ENCODE measurements at places on chromosomes 4 and X.

- H3K36me3 ChIP-seq: no peaks in the 10 kb centered on the region
- no peaks in the 10 kb centered on the region for H3K4me1 ChIP-seq
- DNase-seq: no peak
- no peak overlapping the region for H3K4me3 ChIP-seq
Measured at GRCh38 chr4:76703123-76703490, 194.8 kb downstream of the SOWAHB start.

DNA sequence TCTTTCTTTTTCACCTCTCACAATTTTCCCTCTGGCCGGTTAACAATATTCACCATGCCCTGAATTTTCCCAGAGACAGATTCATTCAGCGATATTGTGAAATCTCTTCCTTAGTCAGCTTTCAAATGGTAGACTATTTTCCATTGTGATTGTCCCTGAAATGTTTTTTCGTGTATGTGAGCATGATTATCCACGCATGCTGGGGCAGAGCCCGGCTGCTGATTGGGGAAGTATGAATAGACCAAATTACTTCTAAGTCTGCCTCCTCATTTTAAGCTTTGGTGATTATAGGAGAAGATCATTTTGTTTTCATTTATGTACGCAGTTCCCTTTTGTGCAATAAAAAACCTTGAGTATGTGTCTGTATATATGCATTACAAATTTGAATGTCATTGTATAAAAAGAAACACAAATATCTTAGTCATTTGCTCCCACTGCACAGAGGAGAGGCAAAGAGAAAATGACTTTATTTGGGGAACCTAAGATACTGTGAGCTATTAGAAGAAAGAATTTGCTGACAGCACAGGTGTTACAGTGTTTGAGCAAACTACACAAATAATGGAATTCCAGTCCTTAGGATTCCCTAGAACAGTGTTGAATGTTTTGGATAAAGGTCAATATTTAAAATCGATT is 11.3 kb downstream of the DTHD1 start:
- no peaks in the 10 kb centered on the region for H3K36me3 ChIP-seq
- H3K27me3 ChIP-seq: no peaks in the 10 kb centered on the region
- DNase-seq: no peak
- H3K4me1 ChIP-seq: peaks cover 3% of the 10 kb centered on the region

- H3K36me3 ChIP-seq: peaks cover 27% of the 10 kb centered on the region
- H3K4me1 ChIP-seq: no peaks in the 10 kb centered on the region
- no peaks in the 10 kb centered on the region for H3K27me3 ChIP-seq
- DNase-seq: no peak
- H3K27ac ChIP-seq: no peak overlapping the region
- no peak overlapping the region for H3K4me3 ChIP-seq
Measured at GRCh38 chr4:38013461-38014366, 53.5 kb downstream of the PTTG2 start.

DNA sequence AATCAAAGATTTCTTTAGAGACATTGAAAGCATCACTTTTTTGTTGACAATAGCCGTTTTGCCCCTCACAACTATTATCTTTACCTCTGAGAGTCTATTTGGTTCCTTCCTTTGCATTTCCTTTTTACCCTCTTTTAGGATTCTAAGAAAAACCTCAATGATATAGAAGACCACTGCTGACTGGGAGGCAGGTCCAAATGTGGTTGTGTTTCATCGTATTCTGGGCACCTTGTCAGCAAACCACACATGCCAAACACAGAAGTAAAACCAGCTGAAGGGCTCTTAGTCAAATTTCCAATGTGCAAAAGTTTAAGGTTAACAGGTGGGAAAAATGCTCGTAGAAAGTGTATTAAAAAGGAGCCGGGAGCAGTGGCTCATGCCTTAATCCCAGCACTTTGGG is 5.1 kb upstream of the PRMT9 start:
- no peaks in the 10 kb centered on the region for H3K4me1 ChIP-seq
- no peak overlapping the region for H3K27ac ChIP-seq
- no peaks in the 10 kb centered on the region for H3K36me3 ChIP-seq
- DNase-seq: peak; percentile 80
- H3K27me3 ChIP-seq: no peaks in the 10 kb centered on the region
- no peak overlapping the region for H3K4me3 ChIP-seq

- no peak overlapping the region for H3K4me3 ChIP-seq
- H3K27ac ChIP-seq: no peak overlapping the region
- H3K36me3 ChIP-seq: no peaks in the 10 kb centered on the region
- H3K27me3 ChIP-seq: no peaks in the 10 kb centered on the region
- no peaks in the 10 kb centered on the region for H3K4me1 ChIP-seq
Measured at GRCh38 chrX:26952213-26952612, 510.9 kb downstream of the PPP4R3C start.

DNA sequence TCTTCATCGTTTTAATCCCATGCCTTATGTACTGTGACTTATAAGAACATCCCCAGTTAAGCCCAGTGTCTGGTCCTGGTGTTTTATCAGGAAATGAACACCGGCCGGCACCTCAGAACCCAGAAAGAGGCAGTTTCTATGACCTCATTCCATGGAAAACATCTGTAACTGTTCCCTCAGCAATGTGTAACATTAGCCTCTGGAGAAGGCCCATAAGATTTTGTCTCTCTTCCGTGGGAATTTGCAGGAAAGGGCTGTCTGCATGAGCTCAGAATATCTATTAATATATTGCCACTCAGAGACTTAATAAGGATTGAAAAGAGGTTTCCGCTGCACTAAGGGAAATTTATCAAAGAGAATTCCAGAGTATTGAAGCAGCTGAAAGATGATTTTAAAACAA is 3.1 kb upstream of the TCEANC start:
- H3K27me3 ChIP-seq: no peaks in the 10 kb centered on the region
- no peak overlapping the region for H3K27ac ChIP-seq
- no peak overlapping the region for H3K4me3 ChIP-seq
- H3K36me3 ChIP-seq: no peaks in the 10 kb centered on the region
- H3K4me1 ChIP-seq: peaks cover 21% of the 10 kb centered on the region
- DNase-seq: no peak

- H3K27me3 ChIP-seq: no peaks in the 10 kb centered on the region
- H3K27ac ChIP-seq: no peak overlapping the region
- H3K36me3 ChIP-seq: no peaks in the 10 kb centered on the region
- no peak for DNase-seq
Measured at GRCh38 chr4:122528879-122529278, 72.4 kb upstream of the IL2 start.

DNA sequence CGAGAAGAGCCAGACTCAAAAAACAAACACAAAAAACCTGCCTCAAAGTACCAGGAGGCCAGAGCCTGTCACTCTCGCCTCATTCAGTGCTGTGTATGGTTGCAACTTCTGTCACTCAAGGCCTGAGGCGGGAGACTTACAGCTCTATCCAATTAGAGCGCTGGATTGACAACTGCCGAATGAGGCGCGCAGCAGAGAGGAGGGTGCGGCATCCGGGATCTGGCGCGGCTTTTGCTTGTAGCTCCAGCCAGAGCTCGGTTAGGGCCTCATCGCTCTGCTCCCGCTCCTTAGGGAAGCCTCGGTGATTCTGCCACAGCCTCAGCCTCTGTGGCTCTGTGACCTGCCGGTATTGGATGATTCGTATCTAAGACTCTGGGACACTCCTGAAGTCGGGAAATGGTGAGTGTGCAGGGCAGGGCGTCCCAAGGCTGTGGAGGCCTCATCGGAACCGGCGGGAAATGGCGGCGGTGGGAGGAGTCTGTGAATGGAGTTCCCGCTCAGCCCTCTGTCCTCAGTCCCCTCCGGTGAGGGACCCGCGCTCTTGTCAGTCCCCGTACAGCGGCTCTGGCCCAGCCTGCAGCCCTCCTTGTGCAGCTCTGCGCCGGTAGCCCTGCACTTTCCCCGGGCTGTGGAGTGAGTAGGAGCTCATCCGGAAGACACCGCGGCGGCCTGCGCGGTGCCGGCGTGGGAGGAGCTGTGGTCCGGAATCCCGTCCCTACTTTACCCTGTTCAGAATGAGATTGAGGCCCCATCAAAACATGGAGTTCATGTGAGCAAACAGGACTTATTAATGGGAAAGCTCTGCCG is at the start of gene ZNF718:
ZNF718 (plus strand) TSS at position 227 of the 807 bp plus-strand sequence; CDS start at position 397, 170 bp downstream.
- peak within 1 kb of the TSS; percentile 72 for H3K27ac ChIP-seq
- peaks cover 21% of the 10 kb centered on the region for H3K36me3 ChIP-seq
- H3K4me1 ChIP-seq: peaks cover 48% of the 10 kb centered on the region
- peak; percentile 97 for DNase-seq
- H3K27me3 ChIP-seq: no peaks in the 10 kb centered on the region

DNA sequence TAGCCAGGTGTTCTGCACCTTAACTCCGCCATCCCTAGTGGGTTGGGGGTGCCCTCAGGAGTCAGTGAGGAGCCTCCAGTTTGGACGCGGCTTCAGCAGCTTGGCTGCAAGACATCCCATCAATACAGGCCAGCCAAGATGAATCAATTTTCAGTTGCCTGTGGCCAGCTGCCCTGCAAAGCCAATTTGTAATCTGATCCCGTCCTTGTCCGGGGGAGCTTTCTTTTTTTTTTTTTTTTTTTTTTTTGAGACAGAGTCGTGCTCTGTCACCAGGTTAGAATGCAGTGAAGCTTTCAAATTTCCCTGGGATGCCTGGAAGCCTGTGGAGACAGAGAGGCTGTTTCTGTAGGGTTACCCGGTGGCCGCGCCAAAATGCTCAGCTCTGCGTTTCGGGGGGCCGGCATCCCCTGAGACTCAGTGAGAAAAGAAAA is 192.5 kb downstream of the ASMT start:
- H3K4me1 ChIP-seq: no peaks in the 10 kb centered on the region
- no peak for DNase-seq
- H3K4me3 ChIP-seq: no peak overlapping the region
- no peaks in the 10 kb centered on the region for H3K36me3 ChIP-seq
- H3K27me3 ChIP-seq: peaks cover 3% of the 10 kb centered on the region
- no peak overlapping the region for H3K27ac ChIP-seq

GRCh38 chrX:107978707-107979307 is 3.4 kb downstream of the TEX13B start:
- no peak overlapping the region for H3K4me3 ChIP-seq
- no peak for DNase-seq
- H3K4me1 ChIP-seq: no peaks in the 10 kb centered on the region
- no peak overlapping the region for H3K27ac ChIP-seq
- H3K36me3 ChIP-seq: no peaks in the 10 kb centered on the region

GRCh38 chr4:173502282-173502681 is 27.7 kb downstream of the HAND2 start:
- peaks cover 36% of the 10 kb centered on the region for H3K4me1 ChIP-seq
- peaks cover 97% of the 10 kb centered on the region for H3K27me3 ChIP-seq
- no peaks in the 10 kb centered on the region for H3K36me3 ChIP-seq
- no peak overlapping the region for H3K27ac ChIP-seq

DNA sequence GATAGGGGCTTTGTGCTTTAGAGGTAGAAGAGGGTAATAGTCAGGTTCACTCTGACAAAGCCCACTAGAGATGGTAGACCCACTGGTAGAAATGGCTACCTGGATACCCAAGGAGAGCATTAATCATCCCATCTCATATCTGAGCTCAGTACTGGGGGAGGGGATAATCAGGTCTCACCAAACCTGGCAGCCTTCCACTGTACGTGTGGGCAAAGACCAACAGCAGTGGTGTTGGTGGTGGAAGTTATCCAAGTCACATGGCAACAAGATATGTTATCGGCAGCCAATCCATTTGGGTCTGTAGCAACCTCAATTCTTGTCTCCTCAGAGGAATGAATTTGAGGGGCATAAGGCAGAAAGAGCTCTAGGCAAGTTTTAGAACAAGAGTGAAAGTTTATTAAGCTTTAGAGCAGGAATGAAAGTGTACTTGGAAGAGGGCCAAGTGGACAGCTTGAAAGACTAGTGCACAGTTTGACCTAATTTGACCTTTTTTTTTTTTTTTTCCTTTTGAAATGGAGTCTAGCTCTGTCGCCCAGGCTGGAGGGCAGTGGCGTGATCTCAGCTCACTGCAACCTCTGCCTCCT is 67.0 kb upstream of the CXCL13 start:
- H3K36me3 ChIP-seq: no peaks in the 10 kb centered on the region
- DNase-seq: peak; percentile 26
- peaks cover 2% of the 10 kb centered on the region for H3K27me3 ChIP-seq

DNA sequence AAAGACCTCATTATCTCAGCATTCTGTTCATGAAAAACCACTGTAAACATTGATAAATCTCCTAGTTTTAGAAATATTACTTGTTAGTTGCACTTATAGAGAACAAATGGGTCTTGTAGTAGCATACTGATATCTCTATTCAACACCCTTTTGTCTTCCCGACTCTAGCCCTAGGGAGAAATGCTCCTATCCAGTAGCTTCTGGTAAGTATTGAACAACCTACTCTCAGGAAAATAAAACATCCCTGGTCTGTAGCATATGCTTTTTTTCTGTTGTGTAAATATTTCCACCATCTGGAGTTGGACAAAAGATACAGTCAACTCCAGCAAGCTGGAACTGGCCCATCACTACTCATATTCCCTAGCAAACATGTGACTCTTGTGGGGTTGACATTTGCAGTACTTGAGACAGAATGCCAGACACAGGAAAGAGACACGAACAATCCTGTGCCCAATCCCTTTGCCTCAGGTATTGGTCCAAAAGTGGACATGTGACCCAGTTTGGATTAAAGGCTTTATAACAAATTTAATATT is 188.2 kb downstream of the GC start:
- H3K27ac ChIP-seq: no peak overlapping the region
- no peaks in the 10 kb centered on the region for H3K36me3 ChIP-seq
- DNase-seq: no peak
- H3K4me3 ChIP-seq: no peak overlapping the region
- no peaks in the 10 kb centered on the region for H3K4me1 ChIP-seq
- peaks cover 2% of the 10 kb centered on the region for H3K27me3 ChIP-seq

DNA sequence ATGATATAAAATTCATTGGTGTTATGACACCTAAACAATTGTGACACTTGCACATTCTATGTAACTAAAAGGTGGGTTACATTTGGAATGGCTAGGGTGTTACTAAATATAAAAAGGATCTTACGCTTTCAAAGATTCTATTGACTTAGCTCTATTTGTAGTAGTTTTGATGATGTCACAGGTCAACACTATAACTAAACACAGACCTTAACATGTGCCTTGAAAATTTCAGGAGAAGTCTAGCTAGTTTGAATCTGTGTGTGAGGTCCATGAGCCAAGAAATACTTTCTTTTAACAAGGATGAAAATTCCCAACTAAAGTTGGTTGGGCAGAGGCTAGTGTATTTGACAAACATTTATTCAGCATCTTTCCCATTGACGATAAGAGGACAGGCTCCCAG is 298.0 kb downstream of the GPAT3 start:
- no peak for DNase-seq
- no peak overlapping the region for H3K27ac ChIP-seq
- H3K27me3 ChIP-seq: no peaks in the 10 kb centered on the region
- H3K4me1 ChIP-seq: no peaks in the 10 kb centered on the region
- no peaks in the 10 kb centered on the region for H3K36me3 ChIP-seq

GRCh38 chrX:100829730-100830129 is 9.5 kb downstream of the CSTF2 start:
- no peak overlapping the region for H3K4me3 ChIP-seq
- DNase-seq: peak; percentile 26
- no peak overlapping the region for H3K27ac ChIP-seq
- H3K4me1 ChIP-seq: no peaks in the 10 kb centered on the region
- peaks cover 41% of the 10 kb centered on the region for H3K36me3 ChIP-seq
- no peaks in the 10 kb centered on the region for H3K27me3 ChIP-seq

- no peaks in the 10 kb centered on the region for H3K36me3 ChIP-seq
- peak; percentile 40 for DNase-seq
Measured at GRCh38 chr4:38889143-38889542, 21.5 kb downstream of the FAM114A1 start.

- no peak overlapping the region for H3K4me3 ChIP-seq
- H3K4me1 ChIP-seq: peaks cover 11% of the 10 kb centered on the region
- no peaks in the 10 kb centered on the region for H3K27me3 ChIP-seq
Measured at GRCh38 chr4:14178421-14178820, 550.9 kb upstream of the BOD1L1 start.
